ENCODE measurements at places on chromosomes 7 and 10.

- no peak for DNase-seq
These were observed 98.0 kb upstream of the ZNF722 start for GRCh38 chr7:63900394-63901203.

DNA sequence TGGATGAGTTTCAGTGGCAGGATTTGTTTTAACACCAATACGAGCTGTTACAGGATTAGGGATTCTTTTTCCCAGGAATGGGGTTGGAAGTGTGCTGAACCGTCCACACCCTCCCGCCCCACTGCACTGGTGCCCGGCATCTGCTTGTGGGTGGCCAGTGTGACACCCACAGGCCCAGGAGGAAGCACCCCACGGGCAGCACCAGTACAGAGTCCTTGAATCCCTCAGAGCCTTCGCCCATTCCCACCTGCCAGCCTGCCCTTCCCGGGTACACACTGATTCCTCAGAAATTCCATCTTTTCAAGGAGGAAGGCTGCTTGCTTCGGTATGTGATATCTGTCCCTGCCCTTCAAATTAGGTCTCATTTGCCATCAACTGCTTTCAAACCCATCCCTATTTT, 15.4 kb downstream of the INSIG1 start:
- DNase-seq = no peak

- no peak for DNase-seq
These were observed 55.0 kb downstream of the PRTFDC1 start for GRCh38 chr10:24897326-24897926.

DNA sequence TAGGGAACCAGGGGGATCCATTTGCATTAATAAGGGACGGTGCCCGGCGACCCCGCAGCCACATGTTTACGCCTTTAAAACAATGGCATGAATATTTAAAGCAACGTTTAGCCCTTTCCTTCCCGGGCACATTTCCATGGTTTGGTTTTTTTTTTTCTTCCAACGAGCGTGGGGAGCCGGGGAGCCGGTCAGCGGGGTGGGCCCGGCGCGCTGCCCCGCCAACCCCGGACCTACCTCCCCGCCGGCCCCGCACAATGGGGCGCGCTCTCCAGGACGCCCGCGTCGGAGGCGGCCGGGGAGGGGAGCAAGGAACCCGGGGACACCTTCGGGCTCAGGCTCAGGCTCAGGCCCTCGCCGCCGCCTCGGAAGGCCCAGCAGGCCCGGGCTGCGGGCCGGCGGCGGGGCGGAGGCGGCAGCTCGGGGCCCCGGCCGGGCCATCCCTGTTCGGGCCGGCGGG, 1.0 kb downstream of the SEPHS1 start:
- DNase-seq = no peak

DNA sequence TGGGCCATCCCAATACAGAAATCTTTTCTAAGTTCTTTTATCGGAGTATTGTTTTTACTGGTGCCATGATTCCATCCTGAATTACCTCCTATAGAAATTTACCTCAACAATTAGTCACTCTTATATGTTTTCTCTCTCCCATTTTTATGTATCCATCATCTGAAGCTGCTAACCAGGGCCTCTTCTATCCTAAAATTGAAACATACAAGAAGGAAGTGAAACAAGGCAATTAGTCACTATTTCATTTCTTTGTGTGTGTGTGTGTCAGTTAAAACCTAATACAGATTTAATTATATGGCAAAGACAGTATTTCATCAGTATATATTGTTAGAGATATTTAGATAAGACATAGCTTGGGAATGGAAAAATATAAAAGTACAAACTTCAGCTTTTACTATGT, 148.4 kb upstream of the AHR start:
- no peak for DNase-seq

GRCh38 chr10:76558996-76559891, 1078.4 kb downstream of the KCNMA1 start:
- no peak for DNase-seq

DNA sequence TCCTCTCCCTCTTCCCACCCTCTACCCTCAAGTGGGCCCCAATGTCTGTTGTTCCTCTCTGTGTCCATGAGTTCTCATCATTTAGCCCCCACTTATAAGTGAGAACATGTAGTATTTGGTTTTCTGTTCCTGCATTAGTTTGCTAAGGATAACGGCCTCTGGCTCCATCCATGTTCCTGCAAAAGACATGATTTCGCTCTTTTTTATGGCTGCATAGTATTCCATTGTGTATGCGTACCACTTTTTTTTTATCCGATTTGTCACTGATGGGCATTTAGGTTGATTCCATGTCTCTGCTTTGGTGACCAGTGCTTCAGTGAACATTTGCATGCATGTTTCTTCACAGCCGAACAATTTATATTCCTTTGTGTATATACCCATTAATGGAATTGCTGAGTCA, 51.7 kb upstream of the ATP6V0A4 start:
- DNase-seq = no peak

DNA sequence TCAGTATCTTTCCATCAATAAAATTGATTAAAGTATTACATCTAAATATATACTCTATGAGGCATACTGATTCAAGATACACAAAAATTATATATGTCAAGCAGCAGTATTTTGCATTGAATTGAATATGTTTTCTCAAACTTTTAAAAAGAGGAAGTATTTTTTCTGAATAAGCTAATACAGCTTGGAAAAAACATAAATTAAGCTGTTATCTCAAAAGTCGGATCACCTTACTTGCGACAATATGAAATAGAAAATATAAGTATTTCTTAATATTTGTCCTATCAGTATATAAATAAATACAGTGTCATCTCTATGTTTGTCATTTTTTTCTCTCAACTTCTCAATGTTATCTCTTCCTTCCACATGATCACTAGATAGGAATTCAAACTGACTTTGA, 139.3 kb downstream of the MBL2 start:
- no peak for DNase-seq

- DNase-seq = no peak
These were observed 42.5 kb downstream of the ACBD5 start for GRCh38 chr10:27197980-27198620.

DNA sequence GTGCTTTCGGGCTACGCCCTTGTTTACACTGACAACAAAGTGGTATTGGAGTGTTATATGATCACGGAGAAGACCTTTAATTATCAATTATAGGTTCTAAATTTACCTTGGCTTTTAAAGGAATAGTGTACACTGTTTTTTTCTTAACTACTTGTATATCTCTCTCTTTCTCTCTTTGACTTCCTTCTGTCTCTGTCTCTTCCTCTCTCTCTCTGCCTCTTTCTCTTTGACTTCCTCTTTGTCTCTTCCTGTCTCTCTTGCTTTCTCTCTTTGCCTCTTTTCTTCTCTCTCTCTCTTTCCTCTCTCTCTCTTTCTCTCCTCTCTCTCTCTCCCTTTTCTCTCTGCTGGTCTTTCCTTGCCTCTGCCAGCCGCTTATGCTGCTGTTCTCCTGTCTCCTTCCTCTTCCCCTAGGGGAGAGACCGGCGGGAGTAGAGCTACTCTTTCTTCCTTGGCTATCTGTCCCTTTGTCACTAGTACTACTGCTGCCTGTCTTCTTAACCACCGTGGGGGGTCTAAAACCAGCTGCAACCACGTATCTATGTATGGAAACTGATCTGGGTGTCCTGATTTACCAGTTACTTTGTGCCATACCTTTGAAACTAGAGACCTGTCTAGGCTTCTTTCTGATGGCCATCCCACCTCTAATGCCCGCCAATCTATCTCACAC, 36.9 kb upstream of the GSDME start:
- no peak for DNase-seq

- DNase-seq = peak; percentile 92
These were observed at the start of gene HOXA7 for GRCh38 chr7:27156508-27156898. HOXA7 (minus strand) TSS chr7:27156675; CDS start chr7:27156545, 130 bp downstream.

DNA sequence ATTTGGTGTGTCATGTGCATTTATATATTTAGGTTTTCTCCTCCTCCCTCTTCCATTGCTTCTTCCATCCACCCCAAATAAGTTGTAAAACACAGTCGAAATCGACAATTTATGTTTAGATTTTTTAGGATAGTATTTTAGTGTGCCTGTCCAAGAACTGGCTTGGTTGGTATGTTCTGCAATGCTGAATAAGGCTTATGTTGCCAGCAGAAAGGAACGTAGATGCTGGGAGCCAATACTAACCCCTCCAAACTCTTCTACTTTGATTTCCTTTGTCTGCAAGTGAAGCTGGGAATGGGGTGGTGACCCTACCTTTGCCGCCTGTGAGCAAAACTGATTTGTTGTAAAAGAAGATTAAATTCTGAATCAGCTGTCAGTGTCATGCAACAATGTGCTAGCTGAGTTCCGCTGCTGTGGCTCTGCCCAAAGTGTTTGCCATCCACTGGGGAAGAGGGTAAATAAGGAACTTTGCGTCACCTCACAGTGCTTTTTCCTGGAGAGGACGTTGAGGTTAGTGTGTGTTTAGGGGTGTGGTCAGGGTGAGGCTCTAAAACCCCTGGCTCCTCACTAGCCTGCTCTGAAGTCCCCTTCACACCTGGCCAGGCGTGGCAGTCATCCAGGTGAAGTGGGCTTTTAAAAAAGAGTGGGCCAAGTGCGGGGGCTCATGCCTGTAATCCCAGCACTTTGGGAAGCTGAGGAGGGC, 44.4 kb downstream of the TACC2 start:
- peak; percentile 38 for DNase-seq

GRCh38 chr10:29627201-29628132, 7.3 kb downstream of the SVIL start:
- DNase-seq = no peak

GRCh38 chr10:79221110-79222051, 125.9 kb upstream of the PPIF start:
- no peak for DNase-seq

DNA sequence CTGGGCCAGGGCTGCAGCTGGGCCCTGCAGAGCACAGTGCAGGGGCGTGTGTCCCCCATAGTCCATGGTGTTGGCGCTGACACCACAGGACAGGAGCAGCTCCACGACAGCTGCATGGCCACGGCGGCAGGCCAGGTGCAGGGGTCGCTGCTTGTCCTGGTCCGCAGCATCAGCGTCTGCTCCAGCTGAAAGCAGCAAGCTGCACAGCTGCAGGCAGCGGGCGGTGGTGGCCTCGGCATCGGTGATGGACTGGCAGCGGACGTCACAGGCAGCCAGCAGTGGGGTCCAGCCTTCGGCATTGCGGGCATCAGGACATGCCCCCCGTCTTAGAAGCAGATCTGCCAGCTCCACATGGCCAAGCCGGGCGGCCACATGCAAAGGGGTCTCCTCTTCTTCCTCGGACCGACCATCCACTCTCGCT, 6.0 kb downstream of the ASB10 start:
- DNase-seq = no peak

- DNase-seq = no peak
These were observed 35.8 kb downstream of the GPER1 start for GRCh38 chr7:1123715-1124114.
